Stimulated activated CD4-positive, alpha-beta T cell treated with anti-CD3 and anti-CD28 coated beads, Interleukin-2, amount 100 ng/mL, for 4 hours (primary cell): ENCODE measurements at places on chromosomes 4 and X.
A peak's percentile ranks its signal among the peaks of the same experiment; 100 is the strongest.

DNA sequence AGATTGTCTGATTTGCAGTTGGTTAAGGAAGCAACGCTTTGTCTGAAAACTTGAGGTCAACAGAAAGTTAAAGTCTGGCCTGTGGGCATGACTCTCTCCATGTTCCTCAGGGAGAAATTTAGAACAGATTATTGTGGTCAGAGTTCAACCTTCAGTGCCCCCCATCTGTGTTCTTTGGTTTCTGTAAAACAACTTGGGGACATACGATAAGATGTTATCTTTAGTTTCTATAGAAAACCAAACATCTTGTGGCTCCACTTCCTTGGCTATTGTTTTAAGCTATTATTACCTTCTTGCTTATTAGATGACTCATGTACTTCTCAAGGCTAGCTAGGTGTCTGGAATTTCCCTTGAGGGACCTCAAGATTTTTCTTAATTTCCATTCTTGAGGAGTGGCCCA is 507.7 kb downstream of the PDHA2 start:
- DNase-seq = no peak

DNA sequence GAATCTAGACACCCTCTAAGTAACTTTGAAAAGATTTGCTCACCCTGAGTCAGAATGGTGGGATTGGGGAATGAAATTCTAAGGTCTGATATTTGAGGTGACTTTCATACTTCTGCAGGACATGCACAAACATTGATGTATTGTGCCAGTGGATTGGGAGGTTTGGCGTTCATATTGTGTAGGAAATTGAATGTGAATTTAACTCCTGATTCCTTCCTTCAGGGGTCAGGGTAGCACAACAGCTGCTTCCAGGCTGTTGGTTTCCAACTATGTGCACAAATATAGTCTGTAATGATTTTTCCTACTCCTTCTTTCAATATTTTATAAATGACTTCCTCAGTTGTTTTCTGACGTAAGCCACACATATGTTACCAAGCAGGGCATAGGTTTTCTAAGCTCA is 3.1 kb downstream of the IL1RAPL1 start:
- no peak for DNase-seq

DNA sequence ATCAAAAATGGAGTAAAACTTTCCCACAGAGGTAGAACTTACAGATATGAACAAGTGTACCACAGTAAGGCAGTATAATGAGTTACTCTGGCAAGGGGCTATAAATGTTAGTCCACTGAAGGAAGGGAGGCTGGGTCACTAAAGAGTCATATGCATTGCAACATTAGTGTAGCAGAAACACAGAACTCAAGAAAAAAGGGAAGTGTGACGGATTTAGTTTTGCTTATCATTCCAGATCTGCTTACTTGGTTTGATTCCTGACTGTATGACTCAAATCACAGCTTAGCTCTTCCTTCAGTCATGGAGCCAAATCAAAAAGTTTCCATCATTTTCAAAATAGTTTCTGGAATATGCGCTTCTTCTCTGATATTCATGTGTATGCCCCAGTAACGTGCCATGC is 148.7 kb downstream of the FSTL5 start:
- DNase-seq = no peak

DNA sequence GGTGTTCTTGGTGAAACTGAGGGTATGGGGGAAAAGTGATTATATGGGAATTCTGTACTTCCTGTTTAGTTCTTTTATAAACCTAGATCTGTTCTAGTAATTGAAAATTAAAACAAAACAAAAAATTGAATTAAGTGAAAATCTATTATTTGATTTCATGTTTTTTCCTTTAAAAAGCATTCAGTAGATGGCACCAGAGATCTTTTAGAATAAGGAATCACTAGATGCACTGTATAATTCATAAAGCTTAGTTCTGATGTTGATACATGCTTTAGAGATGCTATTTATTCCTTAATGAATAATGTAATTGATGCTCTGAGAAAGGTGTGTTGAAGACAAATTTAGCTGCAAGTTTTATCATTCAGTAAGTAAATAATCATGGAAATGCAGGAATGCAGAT is 87.3 kb downstream of the LCORL start:
- DNase-seq = no peak

GRCh38 chr4:147492761-147493160 is 11.9 kb downstream of the EDNRA start:
- DNase-seq = no peak

DNA sequence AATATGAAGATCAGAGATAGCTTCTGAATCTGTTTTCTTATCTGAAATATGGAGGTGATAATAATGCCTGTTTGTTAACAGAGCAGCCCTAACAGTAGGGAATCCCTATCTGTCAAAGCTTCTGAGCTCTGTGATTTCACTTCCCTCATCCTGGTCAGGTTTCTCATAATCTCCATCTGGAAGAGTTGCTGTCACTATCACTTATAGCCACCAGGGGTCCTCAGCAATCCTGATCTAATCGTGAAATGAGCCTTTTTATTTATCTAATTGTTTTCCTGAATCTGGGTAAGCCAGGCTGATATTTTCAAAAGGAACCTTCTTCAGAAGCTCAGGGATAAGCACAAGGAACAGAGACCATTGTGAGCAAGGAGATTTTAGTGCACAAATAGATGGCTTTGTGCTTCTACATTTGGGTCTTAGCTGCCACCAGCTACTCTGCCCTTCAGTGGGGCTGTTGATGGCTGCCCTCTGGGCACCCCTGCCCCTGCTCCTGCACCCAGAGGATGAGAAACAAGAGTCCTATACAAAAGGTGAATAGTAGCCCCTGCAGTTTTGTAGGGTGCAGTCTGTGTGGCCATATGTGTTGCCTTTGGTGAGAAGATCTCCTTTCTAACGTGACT is 196.4 kb upstream of the RADX start:
- no peak for DNase-seq

GRCh38 chr4:36323816-36324419 is 42.5 kb downstream of the DTHD1 start:
- no peak for DNase-seq

- DNase-seq = no peak
Measured at GRCh38 chrX:119775517-119776238, 15.8 kb downstream of the RPL39 start.

DNA sequence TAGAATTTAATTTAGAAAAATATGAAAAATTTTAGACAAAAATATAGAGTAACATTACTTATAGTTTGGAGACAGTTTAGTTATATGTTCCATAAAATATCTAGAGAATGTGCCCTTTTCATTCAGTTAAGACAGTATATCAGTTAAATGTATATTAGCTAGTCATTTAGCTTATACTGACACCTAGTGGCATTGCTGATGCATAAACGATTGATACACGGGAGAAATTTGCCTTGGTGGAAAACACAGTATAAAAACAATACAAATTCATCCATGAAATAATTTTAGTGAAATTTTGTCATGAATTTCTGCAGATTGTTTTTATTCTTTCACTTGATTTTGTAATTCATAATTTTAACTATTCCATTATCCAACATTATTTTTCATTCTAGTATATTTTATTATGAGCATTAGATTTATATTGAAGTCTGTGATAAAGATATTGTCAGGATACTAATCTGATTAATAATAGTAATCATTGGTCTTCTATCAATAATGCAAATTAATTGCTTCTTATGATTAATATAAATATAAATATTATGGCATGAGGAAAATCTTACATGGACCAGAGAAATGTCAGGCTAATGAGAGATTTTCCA is 219.0 kb downstream of the TLL1 start:
- DNase-seq = no peak

DNA sequence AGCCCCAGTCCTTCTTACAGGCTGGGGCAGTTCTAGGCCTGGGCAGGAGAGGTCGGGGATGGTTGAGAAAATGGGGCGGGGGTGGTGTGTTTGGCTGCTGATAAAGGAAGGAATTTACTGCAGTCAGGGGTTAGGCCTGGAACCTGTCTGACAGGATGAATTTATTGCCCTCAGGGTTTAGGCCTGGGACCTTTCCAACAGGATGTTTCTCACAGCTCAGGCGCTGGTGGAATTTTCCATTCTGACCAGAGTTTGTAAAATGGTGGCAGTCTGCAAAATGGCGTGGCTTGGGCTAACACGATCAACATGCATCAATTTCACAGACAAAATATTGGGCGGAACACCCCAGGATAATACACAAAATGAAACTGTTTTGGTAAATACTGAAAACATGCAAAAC is 83.5 kb upstream of the SPIN4 start:
- DNase-seq = no peak

DNA sequence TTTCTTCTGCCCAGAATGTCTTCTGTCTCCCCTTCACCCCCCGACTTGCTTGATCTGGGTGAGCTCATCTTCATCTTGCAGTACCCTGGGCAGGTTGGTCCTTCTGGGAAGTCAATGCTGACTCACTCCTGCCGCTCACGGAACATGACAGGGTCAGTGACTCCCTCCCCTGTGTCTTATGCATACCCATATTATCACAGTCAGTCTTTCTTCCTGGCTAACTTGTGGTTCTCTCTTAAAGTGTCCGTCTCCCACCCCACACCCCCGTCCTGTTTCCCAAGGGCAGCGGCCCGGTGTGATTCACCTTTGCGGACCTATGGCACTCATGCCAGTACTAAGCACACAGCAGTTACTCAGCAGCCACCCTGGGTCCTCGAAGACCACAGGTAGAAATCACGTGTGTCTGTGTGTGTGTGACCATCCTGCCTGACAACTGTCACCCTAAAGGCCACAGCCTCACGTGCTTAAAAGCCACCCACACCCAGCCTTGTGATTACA is 17.7 kb downstream of the IQSEC2 start:
- peak; percentile 19 for DNase-seq

DNA sequence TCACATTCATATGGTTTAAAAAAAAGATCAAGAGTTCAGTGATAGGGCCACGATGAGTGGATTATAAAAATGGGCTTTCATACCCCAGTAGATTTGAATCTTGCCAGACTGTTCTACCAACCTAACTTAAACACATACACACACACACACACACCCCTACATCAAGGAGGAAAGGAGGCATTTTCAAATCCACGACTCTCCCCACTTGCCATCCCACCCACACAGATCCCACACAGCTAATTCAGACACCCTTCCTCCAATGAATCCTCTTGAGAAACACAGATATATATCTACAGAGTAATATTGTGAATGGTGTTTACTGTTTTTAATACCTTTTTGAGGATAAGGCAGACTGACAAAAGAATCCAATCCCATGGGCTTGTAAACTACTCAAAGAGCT is 16.8 kb downstream of the SUPT20HL1 start:
- DNase-seq = no peak

GRCh38 chrX:143636831-143637230 is 930 bp upstream of the SLITRK4 start:
- no peak for DNase-seq

DNA sequence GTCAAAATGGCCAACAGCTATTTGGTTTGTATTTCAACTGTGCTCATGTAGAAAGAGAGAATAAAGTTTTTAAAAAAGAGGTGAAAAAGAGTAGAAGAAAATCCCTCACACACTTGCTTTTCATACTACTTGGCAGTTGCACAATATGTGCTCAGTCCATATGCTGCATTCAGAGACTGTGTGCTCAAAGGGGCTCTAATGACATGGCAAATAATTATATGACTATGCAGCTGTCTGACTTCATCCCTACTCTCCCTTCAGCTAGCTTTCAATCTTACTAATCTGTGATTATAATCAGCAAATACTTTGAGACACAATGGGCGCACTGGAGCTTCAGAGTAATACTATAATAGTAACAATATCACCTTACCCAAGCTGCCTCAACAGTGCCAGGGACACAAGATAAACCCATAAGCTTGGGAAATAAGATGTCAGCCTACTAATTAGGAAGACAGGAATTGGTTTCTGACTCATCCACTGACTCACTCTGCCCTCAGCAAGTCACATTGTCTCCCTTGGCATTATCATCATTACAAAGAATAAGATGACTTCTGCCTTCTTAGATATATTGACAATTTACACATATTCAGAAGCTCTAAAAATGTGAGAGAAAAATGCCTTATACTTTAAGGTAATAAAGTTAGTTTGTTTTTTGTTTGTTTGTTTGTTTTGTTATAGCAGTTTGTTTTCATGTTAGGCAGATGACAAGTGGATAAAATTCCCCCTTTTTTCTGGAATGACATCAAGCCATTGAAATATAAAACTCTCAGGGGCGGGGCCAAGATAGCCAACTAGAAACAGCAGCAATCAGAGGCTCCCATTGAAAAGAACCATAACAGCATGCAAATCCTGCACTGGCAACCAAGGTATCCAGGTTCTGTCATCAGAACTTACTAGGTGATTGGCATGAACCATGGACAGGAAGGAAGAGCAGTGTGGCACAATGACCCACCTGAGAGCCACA is 311.6 kb downstream of the FAM133A start:
- no peak for DNase-seq

- DNase-seq = no peak
Measured at GRCh38 chr4:179678093-179678814, 2236.0 kb upstream of the AGA start.

- DNase-seq = no peak
Measured at GRCh38 chr4:118739022-118739713, 54.0 kb downstream of the METTL14 start.

GRCh38 chr4:177214935-177215334 is 94.7 kb upstream of the NEIL3 start:
- DNase-seq = no peak

- no peak for DNase-seq
Measured at GRCh38 chr4:30868111-30868895, 148.1 kb downstream of the PCDH7 start.

DNA sequence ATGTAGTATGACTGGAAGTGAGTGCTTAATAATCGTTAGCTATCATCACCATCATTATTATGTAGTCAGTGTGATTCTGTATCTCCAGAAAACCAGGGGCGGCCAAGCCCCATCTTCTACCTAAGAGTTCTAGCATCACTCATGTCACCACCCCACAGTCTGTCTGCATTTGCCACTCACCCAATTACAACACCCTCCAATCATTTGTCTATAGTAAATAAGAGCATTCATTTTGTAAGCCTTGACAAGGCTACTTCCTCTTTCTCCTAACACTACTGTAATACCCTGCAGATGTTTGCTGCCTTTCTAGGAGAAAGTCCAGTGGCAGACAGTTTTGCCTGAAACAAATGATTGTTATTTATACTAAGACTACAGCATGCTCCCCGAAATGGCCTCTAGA is 15.8 kb upstream of the IL21 start:
- no peak for DNase-seq

DNA sequence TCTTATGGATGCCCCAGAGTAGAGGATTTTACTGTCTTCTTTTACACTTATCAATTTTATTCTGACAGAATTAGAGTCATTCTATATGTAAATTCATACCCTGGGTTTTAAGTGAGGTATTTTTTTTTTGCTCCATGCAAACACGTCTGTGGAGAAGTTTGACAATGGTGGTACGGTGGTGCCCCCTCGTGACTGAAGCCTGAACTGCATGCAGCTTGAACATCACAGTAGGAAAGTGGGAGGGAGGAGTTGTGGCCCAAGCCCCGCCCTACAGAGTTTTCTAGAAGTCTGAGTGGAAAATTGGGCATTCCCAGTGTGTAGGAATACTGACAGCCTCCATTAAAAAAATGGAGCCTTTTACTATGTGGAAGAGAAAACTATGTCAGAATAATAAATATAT is 73.3 kb upstream of the RAB40AL start:
- peak; percentile 58 for DNase-seq

GRCh38 chrX:113818346-113818745 is 765.5 kb upstream of the HTR2C start:
- no peak for DNase-seq
